AG10803 (cell line): ENCODE measurements at places on chromosomes 7 and 10.

GRCh38 chr10:53108317-53108934 is 335.8 kb upstream of the MBL2 start:
- no peak for DNase-seq

DNA sequence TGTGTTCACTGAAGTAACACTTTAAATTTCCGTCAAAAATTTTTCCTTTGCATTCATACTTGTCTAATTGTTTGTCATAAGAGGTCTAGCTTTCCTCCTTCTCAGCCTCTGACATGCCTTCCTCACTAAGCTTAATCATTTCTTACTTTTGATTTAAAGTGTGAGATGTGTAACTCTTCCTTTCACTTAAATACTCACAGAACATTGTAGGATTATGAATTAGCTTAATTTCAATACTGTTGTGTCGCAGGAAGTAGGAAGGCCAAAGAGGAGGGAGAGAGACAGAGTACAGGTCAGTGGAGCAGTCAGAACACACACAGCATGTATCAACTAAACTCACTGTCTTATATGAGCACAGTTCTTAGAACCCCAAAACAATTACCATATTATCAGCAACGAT is 99.0 kb downstream of the SRPK2 start:
- no peak for DNase-seq

DNA sequence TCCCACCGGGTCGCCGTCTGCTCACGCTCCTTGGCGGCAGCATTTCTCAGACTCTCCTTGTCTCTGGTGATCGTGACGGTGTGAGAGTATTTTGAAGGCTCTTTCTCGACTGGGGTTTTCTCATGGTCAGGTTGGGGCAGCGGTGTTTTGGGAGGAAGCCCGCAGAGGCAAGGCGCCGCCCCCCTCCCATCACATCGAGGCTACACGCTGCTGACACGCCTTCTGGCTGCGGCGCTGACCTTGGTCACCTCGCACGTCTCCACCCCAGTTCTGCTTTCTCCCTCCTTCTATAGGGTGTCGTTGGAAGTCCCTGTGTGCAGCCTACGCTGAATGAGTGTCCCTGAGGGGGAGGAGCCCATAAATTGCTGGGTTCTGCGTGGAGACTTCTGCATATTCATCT is 55.2 kb downstream of the GLRX3 start:
- no peak for DNase-seq

- DNase-seq: no peak
Measured at GRCh38 chr7:100892364-100893317, 3.0 kb downstream of the ACHE start.

GRCh38 chr7:38220452-38220851 is 42.4 kb downstream of the STARD3NL start:
- no peak for DNase-seq

- DNase-seq: peak; percentile 23
Measured at GRCh38 chr7:144027070-144027469, 21.7 kb upstream of the OR2A5 start.

DNA sequence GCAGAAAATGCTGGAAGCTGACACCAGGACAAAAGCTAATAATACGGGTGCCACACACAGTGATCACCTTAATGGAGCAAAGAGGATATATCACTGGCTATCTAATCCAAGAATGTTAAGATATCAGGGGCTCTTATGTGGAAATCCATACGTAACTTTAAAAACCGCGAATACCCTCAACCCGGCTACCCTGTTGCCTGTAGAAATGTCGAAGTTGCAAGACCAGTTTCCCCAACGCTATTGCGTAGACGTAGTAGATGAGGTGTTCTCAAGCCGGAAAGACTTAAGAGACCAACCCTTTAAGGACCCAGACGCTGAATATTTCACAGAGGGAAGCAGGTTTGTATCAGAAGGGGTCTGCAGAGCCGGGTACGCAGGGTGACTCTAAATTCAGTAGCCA is 7.9 kb upstream of the CYREN start:
- DNase-seq: no peak

- DNase-seq: no peak
Measured at GRCh38 chr7:140053812-140054539, 8.8 kb downstream of the PARP12 start.

DNA sequence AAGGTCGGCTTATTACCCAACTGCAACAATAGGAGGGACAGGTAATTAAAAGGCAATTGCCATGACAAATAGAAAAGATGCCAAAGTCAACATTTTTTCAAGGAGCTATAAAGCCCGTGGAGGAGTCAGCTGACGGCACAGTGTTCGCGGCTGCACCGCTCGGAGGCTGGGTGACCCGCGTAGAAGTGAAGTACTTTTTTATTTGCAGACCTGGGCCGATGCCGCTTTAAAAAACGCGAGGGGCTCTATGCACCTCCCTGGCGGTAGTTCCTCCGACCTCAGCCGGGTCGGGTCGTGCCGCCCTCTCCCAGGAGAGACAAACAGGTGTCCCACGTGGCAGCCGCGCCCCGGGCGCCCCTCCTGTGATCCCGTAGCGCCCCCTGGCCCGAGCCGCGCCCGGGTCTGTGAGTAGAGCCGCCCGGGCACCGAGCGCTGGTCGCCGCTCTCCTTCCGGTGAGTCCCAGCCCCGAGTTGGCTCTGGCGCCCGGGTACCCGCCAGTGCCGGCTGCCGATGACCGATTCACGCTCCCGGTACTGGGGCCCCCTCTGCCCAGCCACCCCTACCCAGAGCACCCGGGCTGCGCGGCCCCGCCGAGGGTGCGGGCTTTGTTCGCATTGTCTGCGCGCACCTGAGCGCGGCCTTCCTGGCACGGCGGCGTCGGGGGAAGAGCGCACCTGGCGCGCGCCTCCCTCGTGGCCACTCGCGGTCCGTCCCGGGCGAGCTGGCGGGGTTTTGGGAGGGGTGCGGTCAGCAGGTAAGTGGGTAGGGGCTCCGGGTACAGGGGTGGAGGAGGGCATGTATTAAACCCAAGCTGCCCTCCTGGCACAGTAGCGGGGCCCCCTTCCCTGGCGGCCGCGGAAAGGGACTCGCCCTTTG is at the start of gene VWA2:
VWA2 (plus strand) TSS at position 138 of the 877 bp plus-strand sequence. CDS start 9,460 bp downstream, outside the sequence.
- DNase-seq: no peak

DNA sequence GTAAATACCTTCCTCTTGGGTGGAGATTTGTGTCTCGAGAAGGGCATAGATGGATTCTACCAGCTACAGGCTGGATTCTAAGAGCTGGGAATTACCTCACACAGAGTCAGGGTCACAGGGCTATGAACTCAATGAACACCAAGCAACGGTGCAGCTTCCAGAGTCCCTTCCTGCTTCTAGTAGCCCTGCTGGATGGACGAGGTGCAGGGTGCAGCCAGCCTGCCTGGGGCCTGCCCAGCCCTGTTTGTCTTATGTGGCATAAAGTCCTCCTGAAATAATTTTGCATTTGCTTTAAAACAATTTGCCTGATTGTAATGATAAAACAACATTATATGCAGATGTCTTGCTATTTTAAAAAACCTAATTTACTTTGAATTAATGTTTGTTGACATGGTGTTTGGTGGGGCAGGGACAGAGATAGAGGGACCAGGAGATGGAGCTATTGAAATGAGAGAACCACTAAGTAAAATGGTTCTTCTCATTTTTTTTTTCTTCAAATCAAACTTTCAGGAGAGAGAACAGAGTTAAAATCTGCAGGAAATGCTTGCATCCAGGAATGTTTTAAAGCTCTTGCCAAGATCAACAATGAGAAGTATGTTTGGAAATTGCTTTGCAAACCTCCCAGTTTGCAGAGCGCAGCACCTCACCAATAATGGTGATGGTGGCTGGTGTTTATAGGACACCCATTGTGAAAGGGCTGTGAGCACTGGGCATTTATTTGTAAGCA is 305.4 kb upstream of the PODXL start:
- peak; percentile 42 for DNase-seq

DNA sequence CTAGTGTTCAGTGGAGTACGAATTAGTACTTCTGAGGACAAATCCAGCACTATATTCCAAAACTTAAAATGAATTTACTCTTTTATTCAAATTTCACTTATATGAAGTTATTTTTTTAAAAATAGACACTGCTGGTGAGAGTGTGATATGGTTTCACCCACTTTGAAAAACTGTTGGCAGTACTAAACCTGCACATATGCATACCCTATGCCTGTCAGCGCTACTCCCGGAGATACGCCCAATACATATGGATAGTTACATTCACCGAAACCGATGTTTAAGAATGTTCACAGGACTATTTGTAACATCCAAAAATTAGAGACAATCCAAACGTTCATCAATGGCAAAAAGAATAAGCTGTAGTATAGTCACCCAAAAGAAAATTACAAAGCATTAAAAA is 69.6 kb downstream of the UBE2H start:
- no peak for DNase-seq

DNA sequence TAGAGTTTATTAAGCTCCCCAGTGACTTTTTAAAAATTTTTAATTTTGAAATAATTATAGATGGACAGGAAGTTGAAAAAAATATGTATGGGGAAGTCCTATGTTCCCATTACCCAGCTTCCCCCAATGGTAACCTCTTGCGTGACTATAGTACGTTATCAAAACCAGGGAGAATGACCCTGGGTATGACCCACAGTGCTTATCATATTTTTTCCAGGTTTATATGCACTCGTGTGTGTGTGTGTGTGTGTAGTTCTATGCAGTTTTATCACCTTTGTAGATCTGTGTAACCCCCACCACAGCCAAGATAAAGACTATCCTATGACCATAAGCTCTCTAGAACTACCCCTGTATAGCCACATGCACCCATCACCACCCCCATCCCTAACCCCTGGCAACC is 72.8 kb downstream of the TBXAS1 start:
- no peak for DNase-seq

DNA sequence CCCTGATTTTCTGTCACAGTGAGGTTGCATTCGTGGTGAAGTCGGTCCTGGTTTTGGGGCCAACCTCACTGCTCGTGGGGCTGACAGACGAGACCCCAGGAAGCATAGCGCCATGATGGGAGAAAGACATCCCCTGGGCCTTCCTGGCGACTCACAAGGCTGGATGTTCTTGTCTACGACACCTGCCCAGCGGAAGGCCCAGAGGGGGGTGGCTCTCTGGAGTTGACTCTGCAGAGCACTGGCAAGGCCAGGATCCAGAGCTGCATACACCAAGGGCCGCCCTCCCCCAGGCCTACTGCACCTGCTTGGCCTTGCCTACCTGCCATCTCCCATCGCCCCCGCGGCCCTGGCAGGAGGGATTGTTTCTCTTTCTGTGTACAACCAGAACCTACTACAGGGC is 608.9 kb downstream of the PTPRN2 start:
- no peak for DNase-seq

GRCh38 chr10:77793831-77794230 is 132.7 kb downstream of the DLG5 start:
- DNase-seq: no peak

DNA sequence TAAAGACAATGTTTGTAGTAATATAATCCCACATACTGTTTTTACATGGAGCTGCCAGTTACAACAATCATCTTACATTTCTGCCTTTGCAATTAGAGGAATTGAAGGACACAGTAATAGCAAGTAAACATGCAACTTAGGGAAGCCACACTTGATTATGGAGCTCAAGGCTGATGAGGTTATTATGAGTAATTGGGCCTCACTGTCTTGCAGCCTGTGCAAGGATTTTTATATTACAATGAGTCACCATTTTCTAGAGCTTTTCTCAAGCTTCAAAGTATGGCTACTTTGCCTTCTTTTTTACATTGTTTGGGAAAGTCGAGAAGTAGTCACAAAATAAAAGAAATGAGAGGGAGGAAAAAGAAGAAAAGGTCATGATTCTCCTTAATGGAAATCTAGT is 226.4 kb downstream of the KIAA1217 start:
- DNase-seq: peak; percentile 77

DNA sequence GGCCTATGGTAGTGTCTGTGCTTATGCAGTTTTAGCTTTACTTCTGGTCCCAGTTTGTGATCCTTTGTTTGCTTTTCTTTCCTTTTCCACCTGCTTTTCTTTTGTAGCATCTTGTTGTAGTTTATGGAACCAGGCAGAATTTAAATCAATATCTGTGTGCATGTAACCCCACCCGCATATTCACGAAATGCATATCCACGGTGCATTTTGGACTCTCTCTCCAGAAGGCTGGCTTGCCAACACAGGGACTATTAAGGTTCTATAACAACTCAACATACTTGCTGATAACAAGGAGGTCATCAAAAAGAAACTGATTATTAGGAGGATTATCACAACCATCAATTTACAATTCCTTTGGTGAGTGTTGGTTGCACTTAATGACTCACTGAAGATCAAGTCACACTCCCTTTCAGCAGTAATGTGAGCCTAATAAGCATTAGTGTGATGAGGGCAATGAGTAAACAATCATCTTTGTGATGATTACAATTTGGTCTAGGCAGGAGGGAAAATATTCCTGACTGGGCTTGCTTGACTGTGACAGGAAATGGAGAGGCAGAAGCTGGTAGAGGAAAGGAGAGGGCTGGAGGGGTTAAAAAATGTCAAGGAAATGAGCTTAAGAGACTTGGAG is 378.6 kb downstream of the REEP3 start:
- no peak for DNase-seq

- no peak for DNase-seq
Measured at GRCh38 chr10:32376097-32376496, 29.1 kb upstream of the EPC1 start.

GRCh38 chr10:102188298-102188940 is 36.2 kb downstream of the NOLC1 start:
- DNase-seq: no peak

DNA sequence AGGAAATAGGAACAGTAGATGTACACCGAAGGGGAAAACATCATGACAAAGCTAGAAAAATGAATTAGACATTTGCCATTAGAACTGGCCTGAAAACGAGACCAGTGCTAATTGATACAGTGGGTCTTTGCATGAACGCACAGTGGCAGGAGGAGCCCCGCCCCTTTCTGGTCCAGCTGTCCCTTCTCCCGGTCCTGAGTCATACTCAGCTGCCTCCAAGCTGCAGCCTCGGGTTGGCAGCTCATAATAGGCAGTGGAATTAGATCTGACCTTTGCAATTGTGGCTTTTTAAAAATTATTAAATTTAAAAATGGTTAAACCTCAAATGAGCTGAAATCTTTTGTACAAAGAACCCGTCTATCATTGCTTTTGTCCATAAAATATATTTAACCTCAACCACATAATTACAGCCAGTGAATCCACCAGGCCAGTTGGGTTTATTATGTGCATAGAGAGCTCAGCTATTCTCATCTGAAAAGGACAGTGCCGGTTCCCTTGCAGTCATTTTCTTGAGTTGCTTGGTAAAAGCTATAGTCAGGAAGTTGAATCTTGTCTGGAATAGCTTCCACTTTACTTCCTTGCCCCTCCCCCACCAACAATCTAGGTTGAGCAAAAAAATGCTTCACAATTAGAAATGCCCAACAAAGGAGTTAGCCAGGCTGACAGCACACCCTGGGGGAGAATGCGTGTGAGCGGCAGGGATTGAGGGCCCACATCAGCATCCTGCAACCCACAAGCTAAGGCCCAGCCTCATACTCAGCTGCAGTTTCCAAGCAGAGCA is 147.1 kb downstream of the BUB3 start:
- DNase-seq: no peak

- DNase-seq: no peak
Measured at GRCh38 chr10:130652544-130652943, 516.4 kb downstream of the GLRX3 start.

- no peak for DNase-seq
Measured at GRCh38 chr10:127161482-127161881, 34.9 kb downstream of the INSYN2A start.

GRCh38 chr7:42479816-42480633 is 243.0 kb upstream of the GLI3 start:
- peak; percentile 31 for DNase-seq
